A549 treated with GW870086 at 1 μM for 4 hours (cell line): ENCODE measurements at places on chromosomes 6 and 20. TPM values are rescaled to one million over a fixed set of nuclear protein-coding genes. Genes with fewer than 3 reads are reported as not detected.

Gene CSNK2B
- total RNA-seq = 167 to 186 TPM (median 177 TPM) in 5 replicates

Gene GSTA1
- total RNA-seq = not detected in 5 replicates

Gene WFDC12
- not detected in 5 replicates for total RNA-seq

Gene EDN1
- total RNA-seq = 35.0 to 37.9 TPM (median 35.4 TPM) in 5 replicates

Gene AGPAT4
- 3.4 to 6.3 TPM (median 5.3 TPM) in 5 replicates for total RNA-seq

Gene BMP7
- 0.33 to 0.55 TPM (median 0.38 TPM) in 5 replicates for total RNA-seq

Gene GPX5
- total RNA-seq = not detected in 5 replicates

Gene SLC22A1
- total RNA-seq = 1.1 to 2.8 TPM (median 1.7 TPM) in 5 replicates

Gene PSORS1C1
- total RNA-seq = 4.4 to 7.5 TPM (median 6.1 TPM) in 5 replicates

Gene CTNNBL1
- 56.1 to 76.4 TPM (median 65.1 TPM) in 5 replicates for total RNA-seq

Gene THBD
- total RNA-seq = 47.1 to 57.7 TPM (median 50.6 TPM) in 5 replicates

Gene ANKRD66
- total RNA-seq = not detected in 5 replicates

Gene PRDM13
- 0.81 to 1.2 TPM (median 0.87 TPM) in 5 replicates for total RNA-seq

Gene DUSP15
- 0.66 to 1.6 TPM (median 1.0 TPM) in 5 replicates for total RNA-seq

Gene XKR7
- 0.01 TPM in 1 of 5 replicates, not detected in the others for total RNA-seq

Gene TRMT11
- 9.1 to 13.2 TPM (median 12.1 TPM) in 5 replicates for total RNA-seq

Gene CLPSL2
- 0.79 to 2.0 TPM (median 1.3 TPM) in 4 of 5 replicates, not detected in the other for total RNA-seq
